Kasumi-1 (cell line): ENCODE measurements at places on chromosomes 1 and 21.

GRCh38 chr1:207612762-207613161 lies 32.2 kb upstream of the CR1L start:
- DNase-seq, result no peak

GRCh38 chr21:46128106-46128932 lies 27.1 kb downstream of the FTCD start:
- no peak for DNase-seq

DNA sequence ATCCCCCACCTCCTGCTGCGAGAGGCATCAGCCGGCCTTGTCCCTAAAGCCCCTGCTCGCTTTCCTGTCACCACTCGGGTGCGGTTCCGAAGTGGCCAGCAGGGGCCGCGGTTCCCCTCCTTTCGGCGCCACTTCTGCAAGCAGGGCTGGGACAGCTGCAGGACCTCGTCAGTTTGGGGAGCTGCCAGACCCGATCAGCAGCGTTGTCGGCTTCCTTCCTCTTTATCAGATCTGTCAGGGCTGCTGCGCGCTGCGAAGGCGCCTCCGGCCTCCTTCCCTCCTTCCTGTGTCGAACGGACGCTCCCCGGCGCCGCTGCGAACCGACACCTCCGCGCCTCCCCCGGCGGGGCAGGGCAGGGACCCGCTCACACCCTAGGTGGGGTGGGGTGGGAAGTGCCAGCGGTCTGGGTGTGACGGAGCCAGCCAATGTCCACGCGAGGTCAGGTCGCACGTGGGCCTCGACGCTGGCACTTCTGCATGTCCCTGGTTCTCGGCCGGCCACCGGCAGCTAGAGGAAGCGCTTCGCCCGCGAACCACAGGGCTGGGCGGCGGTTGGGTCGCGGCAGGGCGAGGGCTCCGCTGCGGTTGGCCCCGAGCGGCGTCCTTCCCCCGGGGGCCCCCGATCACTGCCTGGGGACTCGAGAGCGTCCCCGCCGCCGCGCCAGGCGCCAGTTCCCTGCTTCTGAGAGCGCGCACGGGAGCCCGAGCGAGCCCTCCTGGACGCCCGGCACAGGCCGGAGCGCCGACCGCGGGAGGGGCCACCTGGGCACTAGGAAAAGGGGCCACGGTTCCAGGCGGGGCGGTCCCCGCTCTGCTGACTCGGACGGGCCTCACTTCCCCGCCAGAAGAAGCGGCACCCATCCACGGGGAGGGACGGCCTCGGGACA lies 81.8 kb downstream of the RUNX3 start:
- peak; percentile 97 for DNase-seq

DNA sequence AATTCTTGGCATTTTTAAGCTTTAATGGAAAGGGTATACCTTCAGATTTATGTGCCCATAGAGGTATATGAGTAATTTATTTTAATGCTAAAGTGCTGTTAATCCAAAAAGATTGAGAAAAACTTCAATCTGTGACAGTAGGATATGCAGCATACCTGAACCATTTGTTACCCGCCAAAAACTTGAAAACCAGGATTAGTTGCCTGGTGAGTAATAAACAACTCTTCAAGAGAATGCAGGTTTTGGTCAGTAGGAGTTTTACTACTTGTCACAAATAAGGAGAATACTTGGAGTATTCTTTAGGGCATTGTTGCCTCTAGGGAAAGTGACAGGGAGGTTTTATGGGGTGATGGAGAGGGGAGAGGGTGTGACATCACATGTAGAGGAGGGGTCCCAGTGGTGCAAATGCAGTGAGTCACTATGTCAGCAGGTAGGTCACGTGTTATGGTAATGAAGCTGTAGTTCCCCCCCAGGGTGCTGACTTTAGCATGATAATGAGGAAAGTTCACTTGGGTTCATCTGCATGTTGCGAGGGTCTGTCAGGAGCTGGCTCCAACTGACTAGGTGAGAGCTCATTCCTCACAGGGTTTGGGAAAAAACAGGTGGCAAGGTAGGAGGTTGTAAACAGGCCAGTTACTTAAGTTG lies 23.1 kb downstream of the USP25 start:
- no peak for DNase-seq

- no peak for DNase-seq
These were observed 4.0 kb downstream of the S100A16 start for GRCh38 chr1:153608742-153609584.

GRCh38 chr1:174654560-174654959 lies 206.8 kb downstream of the GPR52 start:
- no peak for DNase-seq

DNA sequence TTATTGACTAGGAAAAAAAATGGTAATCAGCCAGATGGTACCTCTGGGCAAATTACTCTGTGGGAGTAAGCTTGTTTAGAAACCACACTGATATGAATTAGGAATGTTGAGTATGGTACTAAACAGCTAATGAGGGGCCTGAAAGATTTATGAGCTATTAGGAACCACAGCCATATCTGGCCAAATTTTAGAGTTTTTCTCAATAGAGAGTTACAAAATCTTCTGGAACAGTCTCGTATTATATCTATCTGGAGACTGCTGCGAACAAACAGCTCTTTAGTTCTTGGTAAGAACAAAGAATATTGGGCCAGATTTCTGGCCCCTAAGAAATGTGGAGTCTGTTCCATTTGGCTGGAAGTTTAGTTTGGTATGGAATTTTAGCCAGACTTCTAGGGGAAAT lies 4.9 kb upstream of the PODN start:
- DNase-seq, result no peak

GRCh38 chr1:53331446-53332185 lies 3.7 kb upstream of the LRP8 start:
- DNase-seq, result no peak
